ENCODE measurements at places on chromosomes 7 and 10.

DNA sequence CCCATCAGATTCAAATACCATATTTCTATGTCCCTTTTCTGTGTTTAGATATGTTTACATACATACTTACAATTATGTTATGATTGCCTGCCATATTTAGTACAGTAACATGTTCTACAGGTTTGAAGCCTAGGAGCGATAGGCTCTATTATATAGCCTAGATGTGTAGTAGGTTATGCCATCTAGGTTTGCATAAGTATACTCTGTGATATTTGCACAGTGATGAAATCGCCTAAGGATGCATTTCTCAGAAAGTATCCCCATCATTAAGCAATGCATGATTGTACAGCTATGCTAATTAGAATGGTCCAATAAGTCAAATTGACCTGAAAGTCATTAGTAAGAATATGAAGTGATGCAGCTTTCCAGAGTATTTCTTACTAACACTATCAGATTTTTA is 1171.7 kb upstream of the LRRTM3 start:
- no peak for DNase-seq

DNA sequence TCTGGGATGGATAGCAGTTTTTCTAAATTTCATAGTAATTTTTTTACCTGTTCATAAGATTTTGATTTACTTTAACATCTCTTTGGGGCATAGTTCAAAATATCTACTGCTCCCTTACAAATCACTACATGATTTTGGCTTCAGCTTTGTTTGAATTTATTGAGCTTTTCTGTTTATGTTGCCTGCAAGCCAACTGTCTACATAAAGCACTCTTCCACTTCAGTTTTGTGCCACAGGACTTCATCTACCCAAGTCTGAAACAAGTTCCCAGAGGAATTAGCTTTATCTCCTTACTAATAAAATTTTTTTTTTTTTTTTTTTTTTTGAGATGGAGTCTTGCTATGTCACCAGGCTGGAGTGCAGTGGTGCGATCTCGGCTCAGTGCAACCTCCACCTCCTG is 45.4 kb upstream of the KMT2E start:
- no peak for DNase-seq

- peak; percentile 44 for DNase-seq
Measured at GRCh38 chr10:66927971-66928770, 2.3 kb downstream of the LRRTM3 start.

GRCh38 chr7:4185721-4186512 is 496.2 kb upstream of the FOXK1 start:
- DNase-seq, result no peak

GRCh38 chr10:6218692-6219493 is 16.2 kb downstream of the PFKFB3 start:
- peak; percentile 88 for DNase-seq

GRCh38 chr7:54897891-54898290 is 120.9 kb upstream of the EGFR start:
- peak; percentile 31 for DNase-seq

- DNase-seq, result no peak
Measured at GRCh38 chr7:112130729-112131410, 75.3 kb downstream of the DOCK4 start.

- DNase-seq, result no peak
Measured at GRCh38 chr7:113202284-113202683, 83.9 kb upstream of the SMIM30 start.

DNA sequence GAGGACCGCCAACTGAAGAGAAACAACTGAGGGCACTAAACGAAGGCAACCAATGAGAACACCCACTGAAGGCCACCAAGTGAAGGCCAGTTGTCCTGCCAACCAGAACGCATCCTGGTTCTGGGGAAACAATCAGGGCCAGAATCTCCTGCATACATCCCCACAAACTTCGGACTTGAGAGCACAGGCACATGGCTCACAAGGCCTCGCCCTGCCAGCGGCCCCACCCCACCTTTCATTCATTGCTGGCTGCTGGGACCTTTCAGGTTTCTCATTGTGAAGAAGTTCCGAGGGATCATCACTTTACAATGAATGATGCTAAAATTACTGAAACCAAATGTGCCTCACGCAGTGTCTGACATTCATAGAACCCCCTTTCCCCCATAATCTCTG is 79.2 kb upstream of the ABI1 start:
- DNase-seq, result no peak

- peak; percentile 43 for DNase-seq
Measured at GRCh38 chr7:81501220-81501619, 268.6 kb downstream of the HGF start.

- no peak for DNase-seq
Measured at GRCh38 chr10:56599201-56599600, 238.1 kb upstream of the ZWINT start.

- DNase-seq, result no peak
Measured at GRCh38 chr7:43385856-43386255, 197.1 kb upstream of the STK17A start.

DNA sequence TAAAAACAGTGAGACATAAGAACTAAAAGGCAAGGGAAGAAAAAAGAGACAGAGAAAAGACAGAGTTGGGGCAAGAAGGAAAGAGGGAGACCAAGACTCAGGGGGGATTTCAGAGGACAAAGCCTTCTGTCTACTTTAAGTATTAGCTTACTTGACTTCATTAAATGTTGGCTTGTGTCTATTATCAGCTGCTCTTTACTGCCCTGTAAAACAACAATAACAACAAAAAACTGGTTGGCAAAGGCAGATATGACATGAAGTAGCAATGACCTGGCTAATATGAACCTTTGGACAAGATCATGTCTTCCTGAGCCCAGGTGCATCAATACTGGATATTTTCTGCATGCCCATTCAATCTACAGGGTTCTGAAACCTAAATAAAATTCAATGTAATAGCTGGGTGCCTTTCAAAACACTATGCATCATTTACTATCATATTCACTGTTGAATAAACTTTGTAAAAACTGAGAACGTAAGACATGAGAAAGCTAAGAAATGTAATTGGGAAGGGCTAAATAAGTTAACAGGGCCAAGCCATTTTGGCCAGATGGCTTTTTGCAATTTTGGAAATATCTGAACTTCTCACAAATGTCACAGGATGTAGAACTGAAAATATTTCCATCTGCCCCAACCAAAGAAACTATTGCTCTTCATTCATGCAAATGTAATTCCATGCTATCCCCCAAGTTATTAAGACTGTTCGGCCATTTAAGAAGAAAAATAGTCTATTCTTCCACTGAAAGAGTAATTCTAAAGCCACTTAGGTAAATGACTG is 49.4 kb downstream of the LRRN3 start:
- DNase-seq, result no peak

GRCh38 chr7:44220046-44220357 is 19.2 kb downstream of the YKT6 start:
- DNase-seq, result no peak

- DNase-seq, result no peak
Measured at GRCh38 chr10:131726076-131726880, 174.5 kb upstream of the PPP2R2D start.

- no peak for DNase-seq
Measured at GRCh38 chr7:5673125-5673524, 108.3 kb downstream of the RNF216 start.

DNA sequence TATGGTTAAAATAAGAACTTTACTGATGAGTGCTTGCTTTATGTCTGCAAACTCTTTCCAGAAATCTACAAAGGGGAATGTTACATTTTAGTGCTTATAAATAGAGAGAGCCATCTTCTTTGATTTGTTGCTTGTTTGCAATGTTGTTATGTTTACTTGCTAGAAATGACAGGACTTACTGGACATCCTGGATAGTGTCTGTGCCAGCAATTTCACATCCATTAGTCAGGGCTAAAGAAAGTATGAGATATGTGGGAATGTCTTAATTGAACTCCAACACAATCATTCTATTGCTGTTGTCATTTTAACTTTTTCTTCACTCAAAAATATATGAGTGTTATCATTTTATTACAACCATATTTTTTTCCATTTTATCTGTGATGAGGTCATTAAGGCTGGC is 453.2 kb downstream of the TNS3 start:
- no peak for DNase-seq

- DNase-seq, result no peak
Measured at GRCh38 chr10:127142856-127143255, 53.5 kb downstream of the INSYN2A start.

DNA sequence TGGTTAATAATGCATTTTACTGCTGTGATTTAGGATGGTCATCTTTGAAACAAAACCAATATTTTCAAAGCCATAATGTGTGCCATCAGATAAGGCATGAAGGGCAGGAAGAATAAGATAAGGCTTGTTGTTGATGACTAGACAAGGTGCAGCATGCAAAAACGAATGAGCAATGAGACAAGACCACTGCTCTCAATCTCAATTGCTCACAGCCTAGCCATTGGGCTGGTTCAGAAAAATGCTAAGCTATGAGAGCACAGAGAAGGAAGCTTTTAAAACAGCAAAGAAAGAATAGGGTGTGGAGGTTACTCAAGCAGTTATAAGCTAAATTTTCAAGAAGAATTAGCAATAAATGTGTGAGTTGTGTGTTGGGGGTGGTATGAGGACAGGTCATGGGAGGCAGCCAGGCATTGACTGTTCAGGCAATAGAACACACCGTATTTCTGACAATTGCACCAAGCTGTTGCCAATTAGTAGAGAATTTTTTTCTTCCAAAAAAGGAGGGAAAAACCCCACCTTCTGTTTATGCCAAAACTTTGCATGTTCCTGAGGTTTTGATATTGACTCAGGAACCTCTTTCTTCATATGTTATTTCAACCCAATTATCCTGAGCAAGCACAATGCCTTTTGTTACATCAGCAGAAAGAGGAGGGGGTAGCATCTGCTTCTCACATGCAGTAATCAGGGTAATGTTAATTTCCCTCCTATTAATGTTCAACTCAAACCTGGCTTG is 276.5 kb downstream of the HDAC9 start:
- peak; percentile 21 for DNase-seq

DNA sequence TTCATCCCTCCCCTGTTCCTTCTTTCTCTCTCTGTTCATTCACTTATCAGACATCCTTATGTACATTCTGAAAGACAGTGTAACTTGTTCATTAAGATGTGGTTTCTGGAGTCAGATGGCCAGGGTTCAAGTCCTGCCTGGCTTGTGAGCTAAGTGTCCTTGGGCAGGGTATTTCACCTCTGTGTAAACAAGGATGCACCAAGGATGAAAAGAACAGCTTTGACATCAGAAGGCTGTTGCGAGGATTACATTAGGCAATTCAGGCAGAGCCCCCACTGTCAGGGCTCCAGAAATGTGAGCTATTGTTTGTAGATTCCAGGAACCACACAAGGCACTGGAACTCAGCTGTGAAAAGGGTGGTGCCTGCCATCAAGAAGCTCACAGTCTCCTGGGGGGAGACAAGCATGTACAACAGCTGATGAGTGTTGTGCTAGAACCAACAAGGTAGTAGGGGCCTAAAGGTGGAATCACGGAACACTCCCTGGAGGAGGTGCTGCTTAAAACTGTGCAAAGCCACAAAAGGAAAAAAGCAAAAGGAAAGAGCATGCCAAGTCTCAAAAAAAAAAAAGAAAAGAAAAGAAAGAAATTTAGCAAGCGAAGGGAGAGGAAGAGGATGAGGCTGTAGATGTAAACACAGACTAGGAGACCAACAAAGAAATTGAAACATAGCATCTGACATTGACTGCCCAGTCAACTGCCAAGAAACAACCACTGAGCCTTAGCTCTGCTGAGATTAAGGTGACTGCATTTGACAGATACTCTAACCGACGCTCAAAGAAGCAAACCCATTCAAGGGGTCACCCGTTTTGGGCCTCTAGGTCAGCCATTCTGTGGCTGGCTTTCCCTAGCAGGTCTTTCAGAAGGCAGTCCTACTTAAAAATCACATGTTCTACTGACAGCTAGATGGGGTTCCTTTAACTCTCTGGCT is 12.5 kb downstream of the PDLIM1 start:
- DNase-seq, result peak; percentile 71

GRCh38 chr7:80107278-80107677 is 27.4 kb upstream of the GNAI1 start:
- no peak for DNase-seq

DNA sequence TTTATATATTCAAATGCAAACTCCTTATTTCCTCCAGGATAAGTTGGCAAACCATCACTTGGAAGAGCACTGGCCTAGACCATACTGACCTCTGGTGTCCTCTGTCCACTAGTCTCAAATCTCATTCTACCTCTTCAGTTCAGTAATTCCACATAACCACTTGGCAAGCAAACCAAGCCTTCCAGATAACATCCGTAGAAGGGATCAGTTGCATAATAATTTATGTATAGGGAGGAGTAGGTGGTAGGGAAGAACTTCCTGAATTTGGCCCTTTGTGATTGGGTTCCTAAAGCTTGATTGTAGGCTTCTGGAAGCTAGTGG is 55.0 kb downstream of the WAC start:
- DNase-seq, result no peak

- DNase-seq, result no peak
Measured at GRCh38 chr10:3835770-3836169, 50.8 kb upstream of the KLF6 start.

GRCh38 chr10:75230600-75231038 is 5.1 kb downstream of the COMTD1 start:
- peak; percentile 92 for DNase-seq

- peak; percentile 24 for DNase-seq
Measured at GRCh38 chr10:49569031-49569631, 30.2 kb upstream of the ERCC6 start.

DNA sequence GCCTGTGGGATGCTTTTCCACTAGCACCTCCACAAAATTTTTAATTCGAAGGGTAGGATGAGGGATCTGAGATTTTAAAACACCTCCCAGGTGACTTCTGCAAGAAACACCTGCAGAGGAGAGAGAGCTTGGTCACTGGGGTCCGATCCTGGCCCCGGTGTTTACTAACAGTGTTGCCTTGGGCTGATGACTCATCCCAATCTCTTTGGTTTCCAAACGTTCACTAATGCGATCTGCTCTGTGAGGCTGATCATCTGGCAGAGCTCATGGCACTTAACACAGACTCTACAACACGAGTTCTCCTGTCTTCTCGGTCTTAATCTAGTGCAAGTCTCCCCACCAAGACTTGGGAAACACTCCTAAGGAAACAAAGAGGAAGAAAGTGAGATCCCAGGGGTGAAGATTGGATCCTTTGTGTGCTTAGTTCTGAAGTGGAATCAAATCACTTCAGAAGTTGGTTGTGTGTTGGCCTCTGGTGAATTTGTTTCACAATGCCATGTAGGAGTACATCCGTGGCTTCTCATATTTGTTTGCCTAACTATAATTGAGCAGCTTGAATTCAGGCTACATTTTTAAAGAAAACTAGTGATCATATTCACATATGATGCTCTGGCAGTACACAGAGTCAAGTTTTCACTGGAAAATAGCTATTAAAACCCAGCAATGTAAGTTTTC is 407.9 kb downstream of the NRG3 start:
- no peak for DNase-seq
